ENCODE measurements at places on chromosomes 7 and 10.

GRCh38 chr10:51384971-51385370 is 310.7 kb downstream of the PRKG1 start:
- no peak for DNase-seq

DNA sequence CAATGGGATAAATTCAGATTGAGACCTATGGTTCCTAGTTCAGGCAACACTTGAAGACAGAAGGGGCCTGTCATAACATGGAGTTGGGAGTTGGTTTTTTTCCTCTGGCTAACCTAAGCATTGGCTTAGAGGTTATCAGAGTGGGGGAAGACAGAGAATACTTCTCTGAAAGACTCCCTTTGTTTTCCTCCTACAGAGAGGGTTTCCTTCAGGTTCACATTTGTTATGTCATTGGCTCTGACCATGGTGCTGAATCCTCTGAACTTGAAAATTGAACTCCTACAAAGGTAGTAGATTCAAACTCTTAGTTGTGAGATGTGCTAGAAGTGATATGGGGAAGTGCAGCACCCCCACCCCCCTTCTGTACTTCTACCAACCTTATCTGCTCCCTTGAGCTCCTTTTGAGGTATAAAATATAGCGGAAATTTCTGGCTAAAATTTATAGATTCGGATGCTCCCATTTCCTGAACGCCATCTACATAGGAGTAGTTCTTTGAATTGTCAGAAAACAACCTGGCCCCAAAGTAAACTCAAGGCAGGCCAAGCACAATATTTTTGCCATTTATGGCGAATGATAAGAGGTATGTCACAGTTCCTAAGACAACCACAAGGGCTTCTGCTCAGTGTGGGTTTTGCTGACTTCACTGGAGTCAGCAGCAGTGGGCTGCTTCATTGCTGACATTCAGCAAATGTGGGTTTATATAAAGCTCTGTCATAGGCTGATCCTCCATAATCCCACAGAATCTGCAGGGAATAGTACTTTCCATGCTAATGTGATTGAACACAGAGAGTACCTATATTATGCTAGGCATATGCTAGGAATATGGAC is 131.6 kb upstream of the KLF14 start:
- DNase-seq: peak; percentile 49

GRCh38 chr7:106277976-106278375 is 6.8 kb downstream of the NAMPT start:
- no peak for DNase-seq

- no peak for DNase-seq
These were observed 193.6 kb downstream of the JCAD start for GRCh38 chr10:29865700-29866355.

- DNase-seq: no peak
These were observed 132.2 kb upstream of the FAM20C start for GRCh38 chr7:60017-60675.

DNA sequence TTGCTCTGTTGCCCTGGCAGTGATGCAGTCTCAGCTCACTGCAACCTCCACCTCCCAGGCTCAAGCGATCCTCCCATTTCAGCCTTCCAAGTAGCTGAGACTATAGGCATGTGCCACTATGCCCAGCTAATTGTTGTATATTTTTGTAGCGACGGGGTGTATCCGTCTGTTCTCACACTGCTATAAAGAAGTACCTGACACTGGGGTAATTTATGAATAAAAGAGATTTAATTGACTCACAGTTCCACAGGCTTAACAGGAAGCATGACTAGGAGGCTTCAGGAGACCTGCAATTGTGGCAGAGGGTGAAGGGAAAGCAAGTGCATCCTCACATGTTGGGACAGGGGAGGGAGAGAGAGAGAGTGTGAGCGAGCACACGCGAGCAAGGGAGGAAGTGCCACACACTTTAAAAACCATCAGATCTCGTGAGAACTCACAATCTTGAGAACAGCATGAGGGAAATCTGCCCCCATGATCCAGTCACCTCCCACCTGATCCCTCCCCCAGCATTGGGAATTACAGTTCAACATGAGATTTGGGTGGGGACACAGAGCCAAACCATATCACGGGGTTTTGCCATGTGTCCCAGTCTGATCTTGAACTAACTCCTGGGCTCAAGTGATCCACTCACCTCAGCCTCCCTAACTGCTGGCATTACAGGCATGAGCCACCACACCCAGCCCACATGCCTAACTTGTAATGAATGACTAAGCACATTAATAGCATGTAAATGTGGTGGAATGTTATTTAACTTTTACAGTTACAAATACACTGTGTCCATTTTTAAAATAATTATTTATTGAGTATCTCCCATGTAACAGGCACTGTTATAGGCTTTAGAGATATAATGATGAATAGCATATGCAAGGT is 65.5 kb downstream of the RALA start:
- no peak for DNase-seq

DNA sequence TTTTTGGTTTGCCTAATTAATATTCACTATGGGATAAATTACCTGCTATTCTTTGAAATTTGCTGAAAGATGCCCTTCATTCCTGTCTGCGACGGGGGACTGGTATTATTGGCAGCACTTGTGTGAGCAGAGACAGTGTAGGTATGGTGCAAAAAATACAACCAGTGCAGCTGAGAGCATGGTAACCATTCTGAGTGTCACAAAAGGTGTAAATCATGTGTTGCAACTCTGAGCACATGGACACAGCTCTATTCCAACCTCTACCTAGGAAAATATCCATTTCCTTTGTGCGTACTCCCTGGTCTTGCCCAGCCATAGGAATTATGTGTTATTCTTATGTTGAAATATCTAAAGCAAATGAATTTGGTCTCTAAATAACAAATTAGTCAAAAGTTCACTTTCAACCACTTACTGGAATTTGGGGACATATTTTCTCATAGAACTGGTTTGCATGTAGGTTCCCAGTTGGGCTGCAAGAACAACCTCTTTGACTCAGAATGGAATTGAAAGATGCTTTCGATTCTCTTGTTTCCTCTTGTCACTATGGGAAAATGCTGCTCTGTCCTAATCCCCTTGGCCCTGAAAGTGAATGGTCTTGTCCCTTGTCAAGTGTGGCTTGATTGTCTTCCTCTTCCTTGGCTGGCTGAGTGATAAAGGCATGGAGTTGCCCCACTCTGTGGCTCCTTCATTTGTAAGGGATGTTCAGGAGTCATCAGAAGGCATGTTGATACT is 57.0 kb downstream of the CELF2 start:
- DNase-seq: no peak

GRCh38 chr10:43375401-43376020 is 4.1 kb downstream of the FXYD4 start:
- DNase-seq: no peak

DNA sequence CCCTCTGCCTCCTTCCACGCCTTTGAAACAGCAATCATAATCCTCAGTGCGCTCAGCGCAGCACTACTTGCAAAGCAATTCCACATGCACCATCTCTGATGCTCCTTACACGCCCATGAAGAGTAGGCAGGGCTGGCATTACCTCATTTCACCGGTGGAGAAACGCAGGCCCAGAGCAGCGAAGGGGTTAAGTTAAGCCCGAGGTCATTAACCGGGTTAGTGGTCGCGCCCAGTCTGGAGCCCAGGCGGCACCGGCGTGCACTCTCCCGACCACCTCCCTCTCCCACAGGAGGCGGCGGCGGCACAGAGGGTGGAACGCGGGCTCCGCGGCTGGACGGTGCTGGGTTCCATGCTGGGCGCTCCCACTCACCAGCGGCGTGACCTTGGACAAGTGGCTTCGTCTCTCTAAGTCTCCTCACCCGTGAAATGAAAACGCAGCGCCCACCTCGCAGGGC is 515 bp downstream of the FASTK start:
- DNase-seq: no peak

DNA sequence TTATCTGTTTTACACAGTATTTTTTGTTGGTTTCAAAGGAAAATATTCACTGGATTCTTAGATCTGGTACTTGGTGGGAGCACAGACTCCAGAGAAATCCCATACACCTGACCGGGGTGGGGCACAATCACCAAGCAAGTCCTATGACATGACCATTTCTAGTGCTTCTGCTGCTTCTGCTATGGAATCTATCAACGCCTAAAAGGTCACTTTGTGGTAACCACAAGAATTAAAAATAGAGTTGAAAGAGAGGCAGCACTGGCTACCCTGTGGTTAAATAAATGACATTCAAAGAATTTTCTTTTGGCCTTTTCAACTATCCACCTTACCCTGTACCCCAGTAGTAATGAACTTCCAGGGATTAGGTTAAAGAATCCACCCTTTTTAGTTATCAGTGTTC is 329.9 kb upstream of the VWC2 start:
- DNase-seq: no peak

DNA sequence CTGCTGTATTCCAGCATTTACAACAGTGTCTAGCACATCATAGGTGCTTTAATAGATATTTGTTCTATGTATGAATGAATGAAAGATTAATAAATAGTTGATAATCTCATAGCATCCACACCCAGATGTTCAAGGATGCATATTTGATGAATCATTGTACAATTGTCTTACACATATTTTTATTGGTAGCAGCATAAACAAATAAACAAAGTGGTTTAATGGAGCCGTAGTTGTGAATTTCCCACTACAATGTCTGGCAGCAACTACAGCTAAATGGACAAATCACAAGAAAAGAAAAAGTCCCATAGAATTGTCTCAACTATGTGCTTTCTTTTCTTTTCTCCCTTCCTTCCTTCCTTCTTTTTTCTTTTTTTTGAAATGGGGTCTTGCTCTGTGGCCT is 150.8 kb downstream of the NRP1 start:
- DNase-seq: no peak

DNA sequence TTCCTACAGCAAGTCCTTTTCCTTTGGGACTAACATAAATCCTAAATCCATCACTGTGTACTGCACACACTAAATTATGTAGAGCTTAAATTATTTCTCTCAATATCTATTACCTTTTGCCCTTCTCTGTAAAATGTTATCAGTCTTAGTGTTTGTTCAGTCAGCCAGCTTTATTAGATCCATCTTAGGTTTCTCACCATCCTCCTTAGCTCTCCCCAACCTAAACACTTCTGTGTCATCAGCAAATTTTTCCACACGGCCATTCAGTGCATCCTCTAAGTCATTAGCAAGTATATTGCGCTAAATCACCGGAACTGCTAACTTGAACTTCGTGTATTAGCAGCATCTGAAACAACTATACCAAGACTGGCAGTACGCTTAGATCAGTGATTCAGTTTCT is 142.1 kb upstream of the ZNF438 start:
- no peak for DNase-seq

- no peak for DNase-seq
These were observed 12.1 kb downstream of the OPN1SW start for GRCh38 chr7:128763541-128763940.

GRCh38 chr10:109647627-109648026 is 275.7 kb downstream of the XPNPEP1 start:
- no peak for DNase-seq

DNA sequence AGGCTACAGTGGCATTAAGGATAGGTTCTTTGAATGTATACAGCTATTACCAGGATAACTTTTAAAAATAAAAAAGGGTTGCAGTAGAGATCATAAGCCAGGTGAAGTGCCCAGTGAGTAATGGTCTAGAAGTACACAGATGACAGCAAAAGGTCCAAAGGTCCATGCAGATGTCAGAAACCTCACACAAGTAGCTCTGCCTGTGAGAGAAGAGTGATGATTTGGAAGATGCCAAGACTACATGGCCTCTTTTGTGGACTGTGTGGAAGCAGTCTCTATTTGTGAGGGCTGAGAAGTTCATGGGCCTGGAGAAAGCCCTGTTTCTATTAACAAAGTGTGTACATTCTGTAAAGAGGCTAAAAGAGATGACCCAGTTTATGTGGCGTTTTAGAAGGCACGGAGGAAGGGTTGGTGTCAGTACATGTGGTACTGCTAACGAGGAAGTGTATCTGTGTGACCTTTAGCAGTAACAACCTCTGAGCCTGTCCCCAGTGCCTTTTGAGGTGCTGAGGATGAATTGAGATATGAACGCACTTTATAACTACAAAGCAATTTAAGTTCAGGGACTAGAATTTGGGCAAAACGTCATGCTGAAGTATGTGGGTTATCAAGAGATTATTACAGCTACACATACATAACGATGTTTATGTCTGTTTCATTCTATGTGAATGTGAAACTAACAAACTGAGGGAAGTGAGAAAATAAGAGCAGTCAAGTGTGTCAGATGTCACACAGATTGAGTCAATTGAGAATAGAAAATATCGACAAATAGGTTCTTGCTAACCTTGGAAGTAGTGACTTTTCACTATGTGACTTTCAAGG is 7.6 kb downstream of the CYCS start:
- DNase-seq: peak; percentile 59

DNA sequence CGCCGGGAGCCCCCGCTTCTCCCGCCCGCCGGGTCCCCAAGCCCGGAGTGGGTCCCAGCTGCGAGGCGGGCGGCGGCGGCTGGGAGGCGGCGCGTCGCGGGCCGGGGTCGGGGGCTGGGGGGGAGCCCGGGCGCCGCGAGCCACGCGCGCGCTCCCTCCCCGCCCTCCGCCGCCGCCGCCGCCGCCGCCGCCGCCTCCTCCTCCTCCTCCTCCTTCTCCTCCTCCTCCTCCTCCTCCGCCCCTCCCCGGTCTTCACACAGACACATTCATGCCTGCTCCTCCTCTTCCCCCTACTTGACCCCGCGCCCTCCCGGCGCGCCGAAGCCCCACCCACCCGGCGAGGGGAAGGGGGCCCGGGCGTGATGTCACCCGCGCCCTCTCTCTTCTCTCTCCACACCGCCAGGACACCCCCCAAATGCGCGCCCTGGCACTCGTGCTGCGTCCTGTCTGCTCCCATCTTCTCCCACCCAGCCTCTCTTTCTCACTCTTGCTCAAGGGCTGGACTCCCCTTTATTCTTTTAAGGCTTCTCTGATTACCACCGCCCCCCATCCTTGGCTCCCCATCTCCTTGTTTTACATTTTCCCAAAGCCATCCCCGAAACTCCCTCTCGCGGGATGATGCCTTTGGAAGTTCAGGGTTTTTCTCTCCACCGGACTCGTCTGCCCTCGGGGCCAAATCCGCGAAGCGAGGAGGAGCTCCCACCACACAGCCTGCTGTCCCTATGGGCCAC is 967 bp upstream of the GLI3 start:
- no peak for DNase-seq

DNA sequence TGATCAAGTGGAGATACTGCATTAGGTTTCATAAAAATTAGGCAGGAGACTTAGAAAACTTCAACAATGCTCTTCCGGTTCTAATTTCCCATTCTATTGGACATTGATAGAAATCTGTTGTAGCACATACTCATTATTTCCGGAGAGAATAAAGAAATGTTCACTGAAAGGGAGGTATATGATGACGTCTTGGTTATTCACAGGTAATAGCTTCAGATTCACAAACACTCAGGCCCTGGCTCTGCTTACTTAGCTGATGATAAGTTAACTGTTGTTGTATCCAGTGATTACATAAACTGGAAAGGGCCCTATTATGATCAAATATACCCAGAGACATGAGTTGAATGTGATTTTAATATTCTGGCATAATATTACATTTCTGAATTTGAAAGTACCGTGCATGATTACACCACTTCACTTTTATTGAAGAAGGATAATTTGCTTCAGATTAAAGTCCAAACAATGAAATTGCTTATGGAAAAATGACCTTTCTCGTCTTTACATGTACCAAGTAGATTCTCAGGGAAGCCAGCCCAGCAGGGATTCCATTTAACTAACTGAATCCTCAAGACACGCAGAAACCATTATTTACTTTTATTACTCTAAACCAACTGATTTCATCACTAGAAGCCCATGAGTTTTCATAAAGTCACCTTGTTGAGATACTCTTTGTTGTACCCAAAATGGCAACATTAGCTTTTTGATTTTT is 288.0 kb upstream of the PITRM1 start:
- no peak for DNase-seq

- no peak for DNase-seq
These were observed 36.2 kb downstream of the AGAP4 start for GRCh38 chr10:45811075-45811474.

- DNase-seq: no peak
These were observed 820.6 kb downstream of the CCSER2 start for GRCh38 chr10:85148693-85149640.
